ENCODE measurements at places on chromosomes 5 and 9.

- no peak for DNase-seq
Measured at GRCh38 chr5:116037236-116037822, 5.1 kb downstream of the ARL14EPL start.

DNA sequence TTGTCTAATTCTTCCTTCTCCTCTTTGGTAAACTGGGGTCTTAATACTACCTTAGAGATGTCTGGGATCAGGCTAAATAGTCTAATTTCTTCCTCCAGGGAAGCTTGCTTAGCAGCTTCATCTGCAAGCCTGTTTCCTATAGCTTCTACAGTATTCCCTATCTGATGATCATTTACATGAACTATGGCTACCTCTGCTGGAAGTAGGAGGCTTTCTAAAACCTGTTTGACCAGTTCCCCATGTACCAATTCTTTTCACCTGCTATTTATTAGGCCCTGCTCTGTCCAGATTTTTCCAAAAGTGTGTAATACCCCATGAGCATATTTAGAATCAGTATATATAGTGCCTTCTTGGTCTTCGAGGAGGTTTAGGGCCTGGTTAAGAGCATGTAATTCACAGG, 619.8 kb downstream of the HINT1 start:
- no peak for DNase-seq

DNA sequence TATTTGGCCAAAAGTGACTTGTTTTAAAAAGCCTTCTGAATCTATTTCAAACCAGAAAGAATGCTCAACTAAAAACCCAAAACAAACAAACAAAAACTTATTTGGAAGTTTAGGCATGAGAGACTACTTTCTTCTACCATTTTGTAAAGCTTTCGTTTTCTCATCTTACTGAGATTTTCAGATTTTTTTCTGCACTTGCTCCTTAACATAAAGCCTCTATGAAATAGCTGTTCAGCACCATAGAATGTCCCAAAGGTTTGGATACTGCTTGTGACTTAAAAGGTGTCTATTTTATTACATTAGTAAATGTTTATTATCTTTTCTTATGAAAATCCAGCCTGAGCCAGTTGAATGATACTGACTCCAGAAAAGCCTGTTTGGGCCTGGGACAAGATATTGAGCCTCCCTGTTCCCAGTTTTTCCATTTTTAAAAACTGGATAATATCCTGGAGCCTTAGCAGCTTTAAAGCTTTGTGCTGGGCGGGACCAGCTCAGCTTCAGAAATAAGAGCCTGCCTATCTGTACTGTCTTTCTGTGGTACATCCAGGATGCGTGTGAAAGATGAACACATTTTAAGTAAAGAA, 292.6 kb downstream of the ZSWIM6 start:
- no peak for DNase-seq

- no peak for DNase-seq
Measured at GRCh38 chr5:135442431-135443160, 4.6 kb downstream of the DCANP1 start.

DNA sequence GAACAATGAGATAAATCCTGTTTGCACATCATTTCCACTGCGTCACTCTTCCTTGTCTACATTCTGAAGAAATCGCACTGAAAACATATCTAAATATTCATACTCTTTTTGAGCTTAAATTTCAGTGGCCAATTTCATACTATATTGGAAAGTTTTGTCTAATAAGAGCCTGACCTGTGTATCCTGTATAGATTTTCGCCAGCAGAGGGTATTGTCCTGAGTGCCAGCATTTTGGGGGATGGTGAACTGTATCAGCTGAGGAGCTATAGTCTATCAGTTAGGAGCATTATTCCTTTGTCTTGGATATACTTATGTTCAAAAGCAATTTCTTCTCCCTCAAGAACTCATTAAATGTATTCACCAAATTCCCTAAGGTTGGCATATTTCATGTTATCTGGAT, 102.3 kb downstream of the SEMA6A start:
- no peak for DNase-seq

DNA sequence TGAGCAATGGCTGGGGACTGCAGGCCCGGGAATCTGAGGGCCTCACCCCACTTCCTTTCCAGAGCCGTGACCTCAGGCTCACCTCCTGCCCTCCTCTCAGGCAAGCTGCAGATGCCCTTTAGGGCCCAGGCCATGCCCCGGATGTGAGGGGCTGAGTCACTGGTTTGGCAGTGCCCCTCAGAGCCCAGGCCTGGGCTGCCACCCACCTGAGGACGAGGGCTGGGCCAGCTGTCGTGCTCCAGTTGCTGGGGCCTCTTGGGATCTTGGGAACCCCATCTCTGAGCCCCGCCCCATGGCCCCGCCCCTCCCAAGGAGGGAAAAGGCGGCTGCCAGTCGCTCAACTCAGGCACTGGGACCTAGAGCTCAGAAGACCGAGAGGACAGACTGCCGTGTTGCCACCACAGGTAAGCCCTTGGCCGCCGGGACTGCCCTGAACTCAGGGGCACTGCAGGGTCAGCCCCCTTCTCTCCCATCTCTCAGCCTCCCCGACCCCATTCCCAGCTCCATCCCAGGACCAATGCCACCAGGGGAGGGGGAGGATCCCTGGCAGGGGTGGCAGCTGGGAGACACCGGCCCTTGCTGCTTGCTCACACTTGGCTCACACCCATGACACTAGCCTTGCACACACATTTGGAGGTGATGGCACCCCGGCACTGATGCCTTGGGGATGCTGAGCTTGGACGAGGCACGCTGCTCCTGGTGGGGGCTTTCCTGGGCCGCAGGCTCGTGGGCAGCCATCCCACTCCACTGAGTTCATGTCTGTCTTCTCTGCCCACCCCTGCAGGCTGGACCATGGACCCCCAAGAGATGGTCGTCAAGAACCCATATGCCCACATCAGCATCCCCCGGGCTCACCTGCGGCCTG, at the start of gene CYSRT1:
Gene CYSRT1 (plus strand): TSS at position 345 of the 865 bp plus-strand sequence. CDS start 448 bp downstream, at position 793.
- DNase-seq = no peak

- peak; percentile 77 for DNase-seq
Measured at GRCh38 chr9:107749787-107750444, 260.3 kb upstream of the KLF4 start.

GRCh38 chr9:110555551-110556331, 23.8 kb downstream of the SVEP1 start:
- DNase-seq = no peak

- no peak for DNase-seq
Measured at GRCh38 chr5:72281764-72282499, 38.1 kb downstream of the MRPS27 start.

Measured in breast epithelium (tissue), 4 donors.